ENCODE measurements at places on chromosomes 4 and X.

DNA sequence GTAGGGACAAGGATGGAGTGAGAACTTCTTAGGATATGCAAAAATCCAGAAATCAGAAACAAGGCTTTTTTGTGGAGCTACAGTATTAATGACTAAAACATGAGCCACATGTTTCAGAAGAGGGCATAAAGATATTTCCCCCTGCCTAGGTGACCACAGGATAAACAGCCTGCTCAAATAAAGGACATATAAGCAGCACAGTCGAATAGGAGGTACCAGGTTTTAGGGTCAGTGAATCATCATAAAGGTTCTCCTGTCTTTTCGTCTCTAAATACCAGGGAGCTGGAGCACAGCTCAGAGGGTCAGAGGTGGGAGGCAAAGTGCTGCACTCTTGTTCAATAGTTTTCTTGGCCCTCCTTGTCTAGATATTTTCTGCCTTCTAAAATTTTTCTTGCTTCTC, 211.9 kb upstream of the HS3ST1 start:
- no peak for DNase-seq

- DNase-seq: no peak
Measured at GRCh38 chrX:19958552-19959486, 32.0 kb downstream of the BCLAF3 start.

DNA sequence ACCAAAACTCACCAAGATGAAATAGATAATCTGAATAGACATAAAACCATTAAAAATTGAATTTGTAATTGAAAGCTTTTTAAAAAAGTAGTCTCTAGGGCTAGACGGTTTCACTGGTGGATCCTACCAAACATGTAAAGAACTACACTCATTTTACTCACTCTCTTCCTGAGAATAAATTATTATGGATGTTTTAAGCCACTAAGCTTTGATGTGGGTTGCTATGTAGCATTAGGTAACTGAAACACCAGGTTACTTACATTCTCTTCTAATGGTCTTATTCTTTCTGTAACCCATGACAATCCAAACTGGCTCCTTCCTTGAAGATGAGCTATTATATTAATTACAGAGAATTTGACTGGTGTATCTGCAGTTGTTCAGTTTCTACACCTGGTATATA, 385.1 kb downstream of the PPP1R2C start:
- no peak for DNase-seq

DNA sequence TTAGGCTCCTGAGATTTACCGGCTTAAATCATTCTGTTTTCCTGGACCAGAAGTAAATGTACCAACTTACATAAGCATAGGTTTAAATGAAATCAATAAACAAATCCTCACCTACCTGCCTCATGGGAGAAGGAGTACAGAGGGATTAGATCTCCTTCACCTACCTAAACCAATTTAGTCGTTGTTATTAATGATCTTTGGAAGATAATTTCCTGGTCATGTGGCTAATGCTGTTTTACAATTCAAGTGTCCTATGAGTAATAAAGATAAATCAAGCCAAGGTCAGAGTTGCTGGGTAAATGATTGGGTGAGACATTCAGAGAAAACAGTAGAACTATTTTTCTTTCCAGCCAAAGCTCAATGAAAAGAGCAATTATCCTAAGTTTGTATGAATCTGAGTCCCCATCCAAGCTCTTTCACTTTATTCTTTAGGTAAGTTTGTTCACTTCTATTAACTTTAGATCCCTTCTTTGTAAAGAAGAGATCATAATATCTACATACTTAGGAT, 423.0 kb upstream of the FAM241A start:
- DNase-seq: no peak

GRCh38 chr4:186781032-186781917, 57.6 kb upstream of the FAT1 start:
- DNase-seq: no peak

- DNase-seq: no peak
Measured at GRCh38 chr4:77921701-77922100, 59.1 kb downstream of the MRPL1 start.

DNA sequence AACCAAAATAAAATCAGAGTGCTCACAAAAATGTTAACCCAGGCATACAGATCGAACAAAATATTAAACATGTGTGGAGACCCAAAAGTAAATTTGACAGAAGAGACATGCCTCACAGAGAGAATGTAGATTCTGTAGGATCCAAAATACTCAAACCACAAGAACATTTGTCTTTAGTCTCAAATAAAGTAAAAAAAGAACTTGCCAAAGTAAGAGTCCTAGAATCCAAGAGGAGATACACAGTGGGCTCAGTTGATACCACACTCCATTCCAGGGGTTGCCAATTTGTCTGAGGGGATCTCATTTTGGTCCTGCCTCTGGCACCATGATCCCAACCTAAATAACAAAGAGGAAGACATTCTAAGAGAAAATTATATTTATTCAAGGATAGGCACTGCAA, 316.4 kb downstream of the GALNTL6 start:
- DNase-seq: no peak

DNA sequence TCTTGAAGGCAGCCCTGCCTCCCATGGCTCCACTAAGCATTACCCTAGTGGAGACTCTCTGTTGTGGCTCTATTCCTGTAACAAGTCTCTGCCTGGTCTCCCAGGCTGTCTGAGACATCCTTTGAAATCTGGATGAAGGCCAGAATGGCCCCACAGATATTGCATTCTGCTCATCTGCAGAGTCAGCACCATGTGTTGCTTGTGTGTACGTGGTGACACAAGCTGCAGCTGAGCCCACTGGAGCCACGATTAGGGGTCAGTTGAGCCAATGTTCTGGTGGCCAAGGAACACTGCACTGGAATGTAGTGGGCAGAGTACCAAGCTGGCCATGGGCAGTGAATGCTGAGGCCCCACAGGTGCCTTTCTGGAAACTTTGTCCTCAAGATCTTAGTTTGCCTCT, 29.2 kb downstream of the GRID2 start:
- peak; percentile 26 for DNase-seq

- DNase-seq: no peak
Measured at GRCh38 chr4:7793186-7793585, 146.5 kb downstream of the AFAP1 start.

DNA sequence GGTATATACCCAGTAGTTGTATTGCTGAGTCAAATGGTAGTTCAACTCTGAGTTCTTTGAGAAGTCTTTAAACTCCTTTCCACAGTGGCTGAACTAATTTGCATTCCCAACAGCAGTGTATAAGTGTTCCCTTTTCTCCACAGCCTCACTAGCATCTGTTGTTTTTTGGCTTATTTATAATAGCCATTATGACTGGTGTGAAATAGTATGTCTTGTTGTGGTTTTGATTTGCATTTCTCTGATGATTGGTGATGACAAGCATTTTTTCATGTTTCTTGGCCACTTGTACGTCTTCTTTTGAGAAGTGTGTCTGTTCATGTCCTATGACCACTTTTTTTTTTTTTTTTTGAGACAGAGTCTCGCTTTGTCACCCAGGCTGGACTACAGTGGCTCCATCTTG, 30.5 kb downstream of the GPR50 start:
- DNase-seq: no peak

DNA sequence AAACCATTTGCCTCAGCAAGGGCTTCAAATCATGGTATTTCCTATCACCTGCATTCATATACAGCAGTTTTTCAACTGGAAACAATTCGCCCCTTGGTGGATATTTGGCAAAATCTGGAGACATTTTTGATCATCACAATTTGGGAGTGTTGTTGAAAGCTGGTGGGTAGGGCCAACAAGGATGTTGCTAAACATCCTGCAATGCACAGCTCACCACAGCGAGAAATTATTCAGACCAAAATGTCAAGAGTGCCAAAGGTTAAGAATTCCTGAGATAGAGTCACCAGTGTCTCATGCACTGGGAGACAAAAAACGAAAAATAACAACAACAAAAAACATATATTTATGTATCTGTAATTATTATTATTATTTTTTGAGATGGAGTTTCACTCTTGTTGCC, 435.2 kb upstream of the CTSO start:
- no peak for DNase-seq

DNA sequence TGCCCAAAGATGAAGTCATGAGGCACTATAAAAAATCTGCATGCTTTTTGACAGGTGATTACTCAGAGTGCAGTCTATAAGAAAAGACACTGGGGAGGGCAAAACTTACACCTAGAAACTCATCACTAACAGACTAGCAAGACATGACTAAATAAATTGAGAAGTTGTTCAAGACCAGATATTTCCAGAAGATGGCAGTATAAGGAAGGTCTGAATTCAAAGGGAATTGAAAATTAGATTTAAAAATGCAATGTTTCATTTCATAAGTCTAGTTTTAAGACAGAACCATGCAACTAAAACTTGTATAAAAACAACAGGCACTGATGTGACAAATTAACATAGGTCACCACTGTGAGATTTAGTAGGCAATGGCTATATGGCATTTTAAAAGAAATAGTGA, 232.5 kb upstream of the POF1B start:
- no peak for DNase-seq

DNA sequence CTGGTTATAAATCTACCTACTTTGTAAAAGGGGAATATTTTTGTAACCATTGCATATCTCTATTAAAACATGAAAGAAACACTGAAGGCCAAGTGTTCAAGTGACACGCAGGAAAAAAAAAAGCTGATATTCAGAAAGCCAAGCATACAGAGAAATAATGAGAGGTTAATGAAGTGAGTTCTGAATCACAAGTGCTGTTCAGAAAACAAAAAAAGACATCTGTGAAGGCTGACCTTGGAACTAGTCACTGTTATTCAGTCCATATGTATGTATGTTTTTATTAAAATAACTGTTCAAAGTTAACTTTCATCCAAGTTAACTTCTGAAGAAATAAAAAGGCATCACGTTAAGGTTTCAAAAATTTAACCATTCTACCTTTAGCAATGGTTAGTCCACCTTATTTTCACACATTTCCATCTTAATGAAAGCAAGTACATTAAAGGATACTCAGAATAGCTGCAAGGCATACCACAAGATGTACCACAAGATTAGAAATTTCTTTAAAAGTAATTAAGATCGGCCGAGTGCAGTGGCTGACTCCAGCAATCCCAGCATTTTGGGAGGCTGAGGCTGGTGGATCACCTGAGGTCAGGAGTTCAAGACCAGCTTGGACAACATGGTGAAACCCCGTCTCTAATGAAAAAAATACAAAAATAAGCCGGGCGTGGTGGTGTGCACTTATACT, 31.4 kb downstream of the SH3RF1 start:
- peak; percentile 22 for DNase-seq

DNA sequence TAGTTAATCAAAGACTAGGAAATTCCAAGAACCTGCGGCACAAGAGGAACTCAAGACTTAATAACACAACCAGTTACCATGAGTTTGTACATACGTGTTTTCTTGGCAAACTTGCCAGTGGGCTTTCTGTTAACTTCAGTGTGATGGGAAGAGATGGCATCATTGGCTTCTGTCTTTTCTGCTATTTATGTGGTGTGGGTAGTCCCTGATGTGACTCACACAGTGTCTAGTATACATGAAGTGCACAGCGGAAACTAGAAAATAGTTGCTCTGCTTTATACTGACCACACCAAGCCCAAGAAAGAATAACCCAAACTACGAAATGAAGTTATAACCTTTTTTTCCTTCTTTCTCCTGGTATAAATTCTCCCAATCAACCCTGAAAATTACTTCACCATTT, 24.5 kb downstream of the DAPP1 start:
- no peak for DNase-seq

- DNase-seq: no peak
Measured at GRCh38 chrX:65740909-65741308, 73.5 kb downstream of the MSN start.

- DNase-seq: no peak
Measured at GRCh38 chrX:30246769-30247489, at the start of gene MAGEB1. Gene MAGEB1 (plus strand): TSS chrX:30247146. CDS start chrX:30250494, 3,348 bp downstream.

DNA sequence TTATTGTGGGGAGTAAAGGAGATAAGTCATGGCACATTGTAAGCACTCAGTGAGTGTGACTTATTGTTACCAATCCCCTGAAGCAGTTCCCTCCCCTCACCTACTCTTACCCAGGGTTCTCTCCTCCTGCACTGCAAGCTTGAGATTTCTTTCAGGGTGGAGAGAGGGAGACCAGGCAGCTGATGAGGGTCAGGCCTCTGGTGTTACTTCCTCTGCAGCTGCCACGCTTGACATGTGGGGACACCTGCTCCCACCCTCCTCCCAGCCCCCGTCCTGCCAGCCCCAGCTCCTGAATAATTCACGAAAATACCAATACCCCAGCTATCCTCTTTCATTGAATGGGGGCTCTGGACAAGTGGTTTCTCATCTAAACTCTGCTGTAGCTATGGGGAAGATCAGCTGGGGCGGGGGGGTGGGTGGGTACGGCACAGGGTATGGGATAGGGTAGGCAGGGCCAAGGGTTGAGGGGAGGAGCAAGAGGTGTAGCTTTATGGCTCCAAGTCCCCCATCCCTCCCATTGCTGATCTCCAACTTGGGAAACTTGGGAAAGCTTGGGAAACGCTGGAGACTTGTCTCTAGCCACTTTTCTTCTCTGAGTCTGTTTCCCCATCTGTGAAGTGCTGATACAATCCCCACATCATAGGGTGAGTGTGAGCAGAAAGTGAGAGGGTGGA, 148.5 kb upstream of the PJA1 start:
- DNase-seq: no peak

DNA sequence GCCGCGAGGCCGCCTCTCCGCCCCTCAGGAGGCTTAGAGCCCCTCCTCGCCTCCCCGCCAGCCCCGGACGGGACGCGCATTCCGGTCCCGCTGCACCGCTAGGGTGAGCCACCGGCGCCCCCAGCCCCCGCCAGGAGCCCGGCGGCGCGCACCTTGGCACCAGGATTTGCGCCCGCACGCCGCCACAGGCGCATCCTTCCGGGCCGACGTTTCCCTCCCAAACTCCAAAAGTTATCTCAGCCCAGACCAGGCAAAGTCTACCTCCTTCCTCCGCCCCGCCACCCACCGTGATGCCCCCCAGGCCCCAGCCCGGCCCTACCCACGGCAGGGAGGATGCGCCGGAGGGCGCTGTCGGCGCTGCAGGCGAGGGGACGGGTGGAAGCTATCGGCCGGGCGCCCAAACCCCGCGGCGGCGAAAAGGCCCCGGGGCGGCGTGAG, 538 bp downstream of the SCML2 start:
- DNase-seq: no peak

- DNase-seq: no peak
Measured at GRCh38 chr4:164384416-164384815, 369.5 kb upstream of the SMIM31 start.

DNA sequence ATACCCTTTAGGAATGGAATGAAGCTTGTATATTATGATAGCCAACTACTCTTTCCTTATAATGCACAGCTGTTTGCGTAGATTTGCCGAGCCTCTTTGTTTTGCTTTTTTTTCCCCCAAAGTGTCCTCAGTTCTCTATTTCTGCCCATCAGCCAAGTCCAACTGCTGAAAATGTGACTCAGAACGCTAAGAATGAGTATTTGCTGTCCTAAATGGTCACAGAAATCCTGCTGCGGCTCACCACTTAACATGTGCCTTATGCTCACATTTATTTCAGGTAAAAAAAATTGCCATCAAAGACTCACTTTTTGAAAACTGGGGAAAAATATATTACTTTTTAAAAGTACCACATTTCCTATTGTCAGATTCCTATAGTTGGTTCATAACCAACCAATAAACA, 36.9 kb downstream of the GABRA4 start:
- DNase-seq: no peak

DNA sequence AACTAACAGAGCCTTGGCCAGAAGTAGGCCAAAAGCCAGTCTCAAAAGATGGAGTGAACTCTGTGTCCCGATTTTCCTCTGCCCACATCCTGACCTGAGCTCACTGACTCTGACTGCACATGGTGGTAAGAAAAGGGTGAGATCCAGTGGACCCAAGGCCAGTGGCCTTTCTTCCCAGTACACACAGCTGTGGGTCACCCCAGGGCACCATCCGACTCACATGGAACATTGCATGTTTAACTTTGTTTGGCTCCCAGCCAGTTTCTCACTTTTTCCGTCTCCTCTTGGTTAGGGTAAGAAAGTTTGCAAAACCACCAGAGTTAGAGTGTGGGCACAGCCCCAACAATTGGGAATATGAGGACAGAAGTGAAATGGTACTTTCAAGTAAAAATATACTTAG, 69.8 kb downstream of the GAB1 start:
- no peak for DNase-seq
